Occipital lobe (tissue), 3 donors: ENCODE measurements at places on chromosomes 7 and 10. TPM values are rescaled to one million over a fixed set of nuclear protein-coding genes. Genes with fewer than 3 reads are reported as not detected.

GRCh38 chr7:107194052-107194451, 25.2 kb downstream of the HBP1 start:
- DNase-seq = no peak

GRCh38 chr7:566100-566499, 46.5 kb upstream of the PDGFA start:
- no peak for DNase-seq

DNA sequence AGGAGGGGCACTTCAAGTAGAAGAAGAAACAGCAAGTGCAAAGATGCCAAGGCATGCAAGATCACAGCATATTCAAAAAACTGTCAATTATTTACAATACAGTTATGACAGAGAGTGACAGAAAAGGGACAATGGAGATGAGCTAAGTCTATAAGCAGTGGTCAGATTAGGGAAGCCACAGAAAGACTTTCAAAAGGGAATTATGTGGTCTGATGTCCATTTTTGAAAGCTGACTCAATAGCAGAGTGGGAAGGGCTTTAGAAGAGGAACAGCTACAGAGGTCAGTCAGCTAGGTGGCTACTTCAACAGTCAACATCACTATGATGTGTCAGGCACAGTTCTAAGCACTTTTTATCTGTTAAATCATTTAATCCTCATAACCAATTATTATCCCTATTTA, 45.2 kb upstream of the SPOCK2 start:
- no peak for DNase-seq

- DNase-seq = no peak
Measured at GRCh38 chr7:12801107-12801506, 113.7 kb downstream of the ARL4A start.

DNA sequence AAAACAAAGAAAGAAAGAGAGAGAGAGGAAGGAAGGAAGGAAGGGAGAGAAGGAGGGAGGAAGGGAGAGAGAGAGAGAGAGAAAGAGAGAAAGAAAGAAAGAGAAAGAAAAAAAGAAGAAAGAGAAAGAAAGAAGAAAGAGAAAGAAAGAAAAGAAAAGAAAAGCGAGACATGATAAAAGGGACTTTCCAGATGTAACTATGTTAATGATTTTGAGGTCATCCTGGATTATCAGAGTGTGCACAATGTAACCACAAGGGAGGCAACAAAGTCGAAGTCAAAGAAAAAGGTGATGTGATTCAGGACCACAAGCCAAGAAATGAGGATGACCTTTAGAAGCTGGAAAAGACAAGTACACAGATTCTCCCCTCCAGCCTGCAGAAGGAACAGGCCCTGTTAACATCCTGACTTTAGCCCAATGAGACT, 48.9 kb upstream of the PAX2 start:
- no peak for DNase-seq

- DNase-seq = no peak
Measured at GRCh38 chr10:31920538-31920937, 8.1 kb downstream of the ARHGAP12 start.

Gene SOSTDC1
- total RNA-seq = 12.6 TPM

DNA sequence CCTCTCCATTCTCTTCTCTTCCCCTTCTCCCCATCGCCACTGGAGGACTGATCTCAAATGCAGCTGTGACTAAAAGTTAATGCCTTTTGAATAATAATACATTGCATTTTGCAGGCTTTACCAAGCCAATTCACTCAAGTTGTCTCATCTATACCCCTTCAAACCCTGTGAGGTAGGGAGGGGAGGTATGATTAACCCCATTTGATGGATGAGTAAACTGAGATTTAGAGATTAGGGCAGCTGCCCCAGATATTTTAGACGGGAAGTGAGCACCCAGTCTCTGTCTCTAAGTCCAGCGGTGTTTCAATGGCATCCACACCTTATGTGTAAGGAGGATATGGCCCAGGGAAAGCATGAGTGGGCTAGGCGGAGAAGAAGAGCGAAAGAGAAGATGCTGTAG, 1.1 kb downstream of the CPA5 start:
- DNase-seq = no peak

DNA sequence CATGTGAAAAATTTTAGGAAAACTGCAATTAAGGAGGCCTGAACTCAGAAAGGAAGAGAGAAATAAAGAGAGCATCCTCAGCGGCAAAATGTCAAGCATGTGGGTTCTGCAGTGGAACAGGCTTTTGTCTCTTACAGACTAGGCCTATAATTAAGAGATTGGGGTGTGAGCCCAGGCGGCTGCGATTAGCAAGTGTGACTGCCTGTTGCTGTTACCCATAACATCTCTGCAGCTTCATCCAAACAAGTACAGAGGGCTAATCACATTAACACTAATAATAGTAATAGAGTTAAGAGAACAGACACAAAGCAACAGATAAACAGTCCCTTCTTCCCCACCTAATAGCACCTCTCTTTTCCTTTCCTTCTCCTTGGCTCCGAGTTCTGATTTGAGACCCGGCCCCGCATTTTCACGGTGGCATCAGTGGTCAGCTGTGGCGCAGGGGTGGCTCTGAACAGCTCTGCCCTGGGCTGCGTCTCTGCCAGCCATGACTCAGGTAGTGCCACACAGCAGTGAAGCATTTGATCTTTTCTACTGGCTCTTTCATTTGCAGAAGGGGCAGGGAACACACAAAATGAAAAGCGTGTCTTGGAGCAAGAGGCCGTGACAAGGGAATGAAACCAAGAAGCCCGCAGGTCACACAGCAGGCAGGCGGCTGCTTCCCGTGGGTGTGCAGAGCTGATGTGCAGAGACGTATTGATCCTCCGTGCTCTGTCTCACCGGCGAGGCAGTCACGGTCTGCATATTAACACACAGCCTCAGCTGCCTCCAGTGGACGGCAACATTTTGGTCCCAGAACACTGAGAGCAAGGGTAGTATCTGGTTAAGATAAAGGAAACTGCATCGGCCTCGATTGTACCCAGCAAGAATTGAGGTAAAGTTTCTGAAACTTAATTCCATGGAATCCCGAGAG, 103.1 kb downstream of the KLF6 start:
- no peak for DNase-seq

GRCh38 chr10:76149602-76150138, 718.2 kb downstream of the LRMDA start:
- no peak for DNase-seq

DNA sequence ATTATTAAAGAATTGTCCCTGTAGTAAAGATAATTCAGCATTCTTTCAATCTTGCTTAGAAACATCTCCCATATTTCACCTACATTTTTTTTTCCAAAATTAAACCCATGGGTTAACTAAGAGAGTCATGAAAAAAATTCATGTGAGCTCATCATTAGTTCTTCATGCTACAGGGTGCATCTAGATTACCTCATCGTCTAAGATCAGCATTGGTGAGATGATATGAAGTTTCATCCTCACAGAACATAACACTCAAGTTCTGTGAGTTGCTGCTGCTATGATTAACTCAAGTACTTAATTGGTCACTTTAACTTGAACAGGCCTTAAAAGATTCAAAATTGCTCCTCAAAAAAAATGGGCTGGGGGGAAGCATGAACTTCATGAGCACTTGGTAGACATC, 50.0 kb downstream of the RAB11FIP2 start:
- no peak for DNase-seq

- DNase-seq = no peak
Measured at GRCh38 chr10:79320820-79321493, 26.3 kb upstream of the PPIF start.

Gene ELMO1
- total RNA-seq = 78.9 TPM

Gene PLXDC2
- 12.5 TPM for total RNA-seq

- DNase-seq = no peak
Measured at GRCh38 chr10:77290528-77291155, 347.0 kb downstream of the KCNMA1 start.

DNA sequence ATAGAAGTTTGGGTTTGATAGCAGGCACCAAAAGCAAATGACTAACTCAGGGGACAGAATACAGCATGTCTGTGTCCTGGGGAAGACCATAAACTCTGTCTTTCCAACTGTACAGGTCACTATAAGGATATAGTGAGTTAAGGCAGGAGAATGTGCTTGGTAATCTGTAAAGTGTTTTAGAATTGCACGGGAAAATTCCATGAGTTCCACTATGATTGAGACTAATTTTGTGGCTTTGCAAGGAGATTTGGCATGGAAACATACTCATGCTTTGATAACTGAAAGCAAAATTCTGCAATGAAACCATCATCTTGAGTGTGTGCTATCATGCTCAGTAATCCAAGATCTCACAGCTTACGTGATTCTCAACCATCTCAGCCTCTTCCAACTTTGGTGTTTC, 152.6 kb downstream of the PKD1L1 start:
- DNase-seq = no peak

DNA sequence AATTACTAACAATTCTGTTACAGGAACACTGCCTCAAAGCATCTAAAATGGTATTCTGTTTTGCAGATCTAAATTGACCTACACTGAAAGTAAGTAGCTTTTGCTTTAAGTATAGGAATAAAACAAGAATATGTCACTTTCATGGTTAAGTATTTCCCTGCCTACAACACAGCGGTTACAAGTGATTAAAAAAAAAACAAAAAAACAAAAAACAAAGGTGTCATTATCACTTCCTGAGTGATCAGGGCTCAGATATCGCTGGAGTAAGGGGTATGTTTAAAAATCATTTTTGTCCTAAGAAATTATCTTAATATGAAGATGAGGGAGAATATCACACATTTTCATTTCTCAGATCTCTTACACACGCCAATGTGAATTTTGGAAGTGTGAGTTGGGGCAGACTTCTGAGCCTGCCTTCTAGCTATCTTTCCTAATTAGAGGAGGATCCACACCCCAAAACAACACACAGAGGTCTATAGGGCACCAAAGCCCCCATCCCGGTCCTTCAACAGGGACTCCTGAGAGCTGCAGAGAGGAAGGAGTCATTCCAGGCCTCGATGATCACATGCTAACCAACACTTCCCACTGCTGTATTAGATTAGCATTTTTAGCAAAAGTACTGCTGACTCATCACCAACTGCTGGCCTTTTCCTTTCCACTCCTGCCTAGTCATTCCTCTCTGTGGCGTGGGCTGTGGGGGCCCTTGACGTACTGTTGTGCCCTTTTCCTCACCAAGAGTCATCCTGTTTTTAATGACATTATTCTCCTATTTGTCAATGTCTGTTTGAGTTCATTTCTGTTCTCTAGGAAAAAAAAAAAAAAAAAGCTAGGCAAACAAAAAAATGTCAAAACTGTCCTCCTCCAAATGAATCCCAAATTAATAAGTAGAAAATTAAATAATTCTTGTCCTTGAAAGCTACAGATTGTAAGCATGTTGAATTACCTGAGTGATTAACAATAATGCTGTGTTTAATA, 31.2 kb downstream of the PRTFDC1 start:
- DNase-seq = peak; percentile 61
